ENCODE measurements at places on chromosomes 2 and 18. TPM values are rescaled to one million over a fixed set of nuclear protein-coding genes. Genes with fewer than 3 reads are reported as not detected.

DNA sequence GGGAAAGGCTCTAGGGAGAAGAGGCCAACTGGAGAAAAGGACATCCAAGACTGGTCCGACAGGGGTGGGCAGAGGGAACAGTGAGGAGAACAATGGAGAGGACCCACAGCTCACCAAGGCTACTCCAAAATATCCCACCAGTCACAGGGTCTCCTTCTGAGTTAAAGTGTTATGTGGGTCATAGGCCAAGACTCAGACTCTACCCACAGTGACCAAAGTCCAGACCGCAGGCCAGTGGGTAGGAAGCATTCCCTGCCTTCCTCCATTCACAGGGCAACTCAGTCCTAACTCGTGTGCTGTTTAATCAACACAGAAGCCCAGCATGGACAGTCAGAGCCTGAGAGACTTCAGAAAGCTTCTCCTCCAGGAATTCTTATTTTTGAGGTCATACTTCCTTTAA, 260.6 kb downstream of the SMAD2 start:
- H3K27ac ChIP-seq = no peak overlapping the region
- H3K36me3 ChIP-seq = no peaks in the 10 kb centered on the region
- DNase-seq = no peak
- H3K4me1 ChIP-seq = no peaks in the 10 kb centered on the region

DNA sequence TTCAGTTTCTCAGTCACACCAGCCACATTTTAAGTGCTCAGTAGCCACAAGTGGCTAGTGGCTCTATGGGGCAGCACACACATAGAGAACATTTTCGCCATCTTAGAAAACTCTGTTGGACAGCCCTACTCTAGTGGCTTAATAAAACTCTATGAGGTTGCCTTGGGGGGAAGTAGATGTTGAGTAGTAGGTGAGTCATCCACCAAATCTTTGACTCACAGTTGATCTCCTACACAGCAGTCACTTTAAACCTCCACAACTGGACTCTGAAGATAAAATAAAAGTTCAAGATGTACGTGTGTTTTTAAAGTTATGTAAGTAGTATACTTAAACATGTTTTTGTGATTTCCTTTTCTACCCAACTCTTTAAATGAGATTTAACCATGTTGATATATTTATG, 379.0 kb downstream of the SETBP1 start:
- no peaks in the 10 kb centered on the region for H3K36me3 ChIP-seq
- DNase-seq = no peak
- no peaks in the 10 kb centered on the region for H3K27me3 ChIP-seq
- no peaks in the 10 kb centered on the region for H3K4me1 ChIP-seq

DPYSL5 gene
- total RNA-seq = not detected

CYP27A1 gene
- total RNA-seq = 28.8 TPM

DNA sequence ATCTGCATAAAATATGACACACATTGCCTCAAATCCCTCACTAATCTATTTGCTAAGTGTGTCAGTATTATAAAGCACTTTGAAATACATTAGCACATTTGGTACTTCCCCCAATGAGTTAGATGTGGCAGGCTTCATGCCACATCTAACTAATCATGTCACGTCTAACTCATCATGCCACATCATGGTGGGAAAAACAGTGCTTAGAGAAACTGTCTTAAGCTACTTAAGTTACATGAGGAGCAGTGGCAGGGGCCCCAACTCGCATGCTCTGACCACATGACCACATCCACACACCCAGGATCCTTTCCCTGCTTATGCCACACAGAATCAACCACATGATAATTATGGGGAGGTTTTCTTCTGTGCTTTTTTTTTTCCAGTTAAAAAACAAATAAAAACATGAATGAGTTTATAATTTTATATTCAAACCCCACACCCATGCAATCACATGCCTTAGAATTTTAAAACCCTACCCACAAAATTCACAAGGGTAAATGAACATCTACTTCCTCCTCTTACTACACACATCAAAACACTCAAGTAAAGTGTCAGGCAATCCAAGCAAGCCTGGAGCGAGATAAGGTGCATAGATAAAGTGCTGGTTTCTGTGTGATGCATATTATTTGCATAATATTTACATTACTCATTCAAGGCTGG, 1.6 kb downstream of the ABCA12 start:
- DNase-seq = no peak
- H3K4me3 ChIP-seq = no peak overlapping the region
- H3K27me3 ChIP-seq = no peaks in the 10 kb centered on the region
- no peaks in the 10 kb centered on the region for H3K4me1 ChIP-seq
- H3K27ac ChIP-seq = peak overlapping the region; percentile 65

- no peaks in the 10 kb centered on the region for H3K27me3 ChIP-seq
- no peak for DNase-seq
- no peak overlapping the region for H3K27ac ChIP-seq
- H3K4me3 ChIP-seq = peak overlapping the region; percentile 22
Observed at GRCh38 chr2:104658904-104659591, 194.9 kb upstream of the POU3F3 start.

- H3K4me3 ChIP-seq = no peak overlapping the region
- no peaks in the 10 kb centered on the region for H3K4me1 ChIP-seq
- H3K27me3 ChIP-seq = no peaks in the 10 kb centered on the region
- DNase-seq = no peak
- no peaks in the 10 kb centered on the region for H3K36me3 ChIP-seq
Observed at GRCh38 chr18:49228187-49228586, 232.3 kb downstream of the DYM start.

DNA sequence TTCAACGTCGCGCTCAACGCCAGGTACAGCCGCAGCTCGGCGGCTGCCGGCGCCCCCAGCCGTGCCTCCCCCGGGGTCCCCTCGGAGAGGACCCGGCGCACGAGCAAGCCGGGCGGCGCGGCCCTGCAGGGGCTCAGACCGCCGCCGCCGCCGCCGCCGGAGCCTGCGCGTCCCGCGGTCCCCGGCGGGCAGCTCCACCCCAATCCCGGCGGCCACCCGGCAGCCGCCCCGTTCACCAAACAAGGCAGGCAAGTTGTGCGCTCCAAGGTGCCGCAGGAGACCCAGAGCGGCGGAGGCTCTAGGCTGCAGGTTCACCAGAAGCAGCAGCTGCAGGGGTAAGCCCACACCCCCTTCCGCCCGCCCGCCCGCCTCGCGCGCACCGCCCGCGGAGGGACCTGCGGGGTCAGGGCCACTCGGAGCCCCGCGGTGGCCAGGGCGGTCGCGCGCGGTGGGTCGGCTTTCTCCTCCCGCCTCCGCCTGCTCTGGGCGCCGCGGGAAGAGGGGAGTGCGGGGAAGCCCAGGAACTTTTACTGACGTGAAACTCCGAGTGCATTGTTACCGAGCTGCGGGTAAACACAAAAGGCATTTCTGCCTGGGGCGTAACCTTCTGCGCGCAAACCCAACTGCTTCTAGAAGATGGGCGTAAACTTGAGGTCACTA, 861 bp downstream of the LTBP1 start:
- H3K4me1 ChIP-seq = no peaks in the 10 kb centered on the region
- peak overlapping the region; percentile 61 for H3K4me3 ChIP-seq
- no peaks in the 10 kb centered on the region for H3K27me3 ChIP-seq
- no peaks in the 10 kb centered on the region for H3K36me3 ChIP-seq
- no peak for DNase-seq
- peak overlapping the region; percentile 70 for H3K27ac ChIP-seq

MERTK gene
- 84.3 TPM for total RNA-seq

GRCh38 chr2:203824057-203824456, 43.5 kb upstream of the CTLA4 start:
- H3K36me3 ChIP-seq = no peaks in the 10 kb centered on the region
- DNase-seq = no peak
- H3K27me3 ChIP-seq = no peaks in the 10 kb centered on the region
